ENCODE measurements at places on chromosomes 2 and 18. TPM values are rescaled to one million over a fixed set of nuclear protein-coding genes. Genes with fewer than 3 reads are reported as not detected.
A peak's percentile ranks its signal among the peaks of the same experiment; 100 is the strongest.

- peak overlapping the region; percentile 97 for H3K27ac ChIP-seq
- H3K36me3 ChIP-seq: peaks cover 72% of the 10 kb centered on the region
- no peak overlapping the region for H3K4me3 ChIP-seq
- H3K4me1 ChIP-seq: peaks cover 48% of the 10 kb centered on the region
Measured at GRCh38 chr2:128162266-128162665, 71.3 kb downstream of the UGGT1 start.

Gene IL36G
- not detected for polyA plus RNA-seq

Gene DSEL
- polyA plus RNA-seq: 0.05 TPM

- no peak overlapping the region for H3K27ac ChIP-seq
- no peaks in the 10 kb centered on the region for H3K4me1 ChIP-seq
- no peaks in the 10 kb centered on the region for H3K36me3 ChIP-seq
- no peak overlapping the region for H3K4me3 ChIP-seq
Measured at GRCh38 chr18:38932752-38933151, 1367.2 kb upstream of the CELF4 start.

DNA sequence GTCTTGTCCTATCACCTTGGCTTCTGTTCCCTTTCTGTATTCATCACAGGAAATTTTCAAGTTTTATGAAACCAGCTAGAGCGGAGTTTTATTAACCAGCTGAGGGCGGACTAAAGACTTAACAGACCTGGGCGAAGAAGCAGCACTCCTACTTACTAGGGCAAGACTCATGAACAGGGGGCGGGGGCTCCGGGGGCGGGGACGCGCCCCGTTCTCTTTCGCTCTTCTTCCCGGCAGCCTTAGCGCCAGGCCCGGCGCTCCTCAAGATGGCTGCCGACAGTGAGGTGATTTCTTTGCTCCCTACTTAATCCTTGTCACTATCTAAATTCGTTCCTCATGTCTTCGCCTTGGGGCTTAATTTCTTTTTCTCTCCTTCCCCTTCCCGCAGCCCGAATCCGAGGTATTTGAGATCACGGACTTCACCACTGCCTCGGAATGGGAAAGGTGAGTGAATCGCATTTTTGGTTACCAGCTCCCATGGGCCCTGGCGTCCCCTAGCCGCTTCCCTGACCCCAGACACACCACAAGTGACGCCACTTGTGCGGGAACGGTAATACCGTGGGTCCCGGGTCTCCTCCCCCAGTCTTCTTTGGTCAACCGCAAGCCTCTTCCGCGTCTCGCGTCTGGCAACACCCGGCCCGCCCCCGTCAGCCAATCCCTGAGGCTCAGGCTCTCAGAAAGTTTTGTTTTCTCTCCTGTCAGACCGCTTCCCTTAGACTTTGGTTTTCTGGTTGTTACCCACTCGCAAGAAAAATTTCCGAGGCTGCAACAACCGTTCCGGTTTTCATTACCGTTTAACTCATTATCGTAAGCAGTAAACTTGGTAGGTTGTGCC, at the start of gene RAB3GAP1:
Gene RAB3GAP1, plus strand, starts transcription at position 251 of the 835 bp plus-strand sequence. Its CDS starts 16 bp downstream, at position 267.
- peak within 1 kb of the TSS; percentile 100 for H3K27ac ChIP-seq
- peaks cover 23% of the 10 kb centered on the region for H3K4me1 ChIP-seq
- no peaks in the 10 kb centered on the region for H3K27me3 ChIP-seq
- H3K36me3 ChIP-seq: no peaks in the 10 kb centered on the region

- H3K36me3 ChIP-seq: peaks cover 29% of the 10 kb centered on the region
- no peak overlapping the region for H3K4me3 ChIP-seq
- H3K27ac ChIP-seq: no peak overlapping the region
- no peaks in the 10 kb centered on the region for H3K4me1 ChIP-seq
Measured at GRCh38 chr2:10776231-10776977, 36.2 kb downstream of the PDIA6 start.

Gene C1GALT1C1L
- polyA plus RNA-seq: not detected

Gene CHAC2
- polyA plus RNA-seq: not detected

Gene TCF7L1
- not detected for polyA plus RNA-seq

Gene MAB21L4
- not detected for polyA plus RNA-seq

Gene GPR45
- not detected for polyA plus RNA-seq

DNA sequence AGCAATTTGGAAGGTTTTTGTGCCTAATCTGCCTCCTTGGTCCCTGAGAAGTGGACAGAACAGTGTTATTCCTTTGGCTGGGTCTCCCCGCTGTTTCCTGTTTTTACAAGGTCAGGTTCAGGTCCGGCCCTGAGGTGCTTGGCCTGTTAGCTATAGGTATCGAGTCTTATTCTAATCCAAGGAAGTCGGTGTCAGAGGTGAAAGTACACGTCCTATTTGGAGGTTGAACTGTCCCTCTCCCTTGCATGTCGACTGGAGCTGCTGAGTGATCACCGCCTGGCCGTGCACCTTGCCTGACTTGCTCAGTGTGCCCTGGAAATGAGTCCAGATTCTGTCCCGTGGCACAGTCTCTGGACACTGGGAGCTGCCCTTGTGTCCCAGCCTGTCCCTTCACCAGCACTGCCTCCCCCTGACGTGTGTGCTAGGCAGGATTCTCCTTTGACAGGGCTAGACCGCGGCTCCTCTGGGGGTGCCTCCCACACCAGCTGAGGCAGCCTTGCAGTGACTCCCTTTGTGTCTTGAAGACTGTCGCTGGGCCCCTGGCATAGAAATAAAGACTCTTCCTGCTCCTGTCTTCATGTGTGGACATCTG, 65.7 kb upstream of the RBM44 start:
- DNase-seq: no peak
- H3K4me1 ChIP-seq: no peaks in the 10 kb centered on the region
- H3K4me3 ChIP-seq: no peak overlapping the region
- peak overlapping the region; percentile 33 for H3K27ac ChIP-seq

DNA sequence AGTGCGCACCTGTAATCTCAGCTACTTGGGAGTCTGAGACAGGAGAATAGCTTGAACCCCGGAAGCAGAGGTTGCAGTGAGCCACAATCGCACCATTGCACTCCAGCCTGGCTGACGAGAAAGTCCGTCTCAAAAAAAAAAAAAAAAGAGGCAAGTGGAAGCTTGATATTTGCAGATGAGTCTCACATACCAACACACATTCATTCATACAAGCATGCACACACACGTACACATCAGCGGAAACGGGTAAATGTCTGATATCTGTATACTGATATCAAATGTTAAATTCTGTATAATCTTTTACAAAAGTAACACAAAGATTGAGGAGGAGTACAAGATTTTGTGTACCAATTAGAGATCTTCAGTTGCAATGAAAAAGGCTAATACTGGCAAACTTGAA, 47.8 kb upstream of the SPOPL start:
- DNase-seq: no peak
- no peak overlapping the region for H3K4me3 ChIP-seq
- no peak overlapping the region for H3K27ac ChIP-seq

GRCh38 chr2:25161055-25161781, 7.2 kb downstream of the POMC start:
- peak overlapping the region; percentile 72 for H3K4me3 ChIP-seq
- H3K36me3 ChIP-seq: no peaks in the 10 kb centered on the region
- H3K27ac ChIP-seq: peak overlapping the region; percentile 43
- peaks cover 5% of the 10 kb centered on the region for H3K4me1 ChIP-seq
- peaks cover 2% of the 10 kb centered on the region for H3K27me3 ChIP-seq
- peak; percentile 57 for DNase-seq

DNA sequence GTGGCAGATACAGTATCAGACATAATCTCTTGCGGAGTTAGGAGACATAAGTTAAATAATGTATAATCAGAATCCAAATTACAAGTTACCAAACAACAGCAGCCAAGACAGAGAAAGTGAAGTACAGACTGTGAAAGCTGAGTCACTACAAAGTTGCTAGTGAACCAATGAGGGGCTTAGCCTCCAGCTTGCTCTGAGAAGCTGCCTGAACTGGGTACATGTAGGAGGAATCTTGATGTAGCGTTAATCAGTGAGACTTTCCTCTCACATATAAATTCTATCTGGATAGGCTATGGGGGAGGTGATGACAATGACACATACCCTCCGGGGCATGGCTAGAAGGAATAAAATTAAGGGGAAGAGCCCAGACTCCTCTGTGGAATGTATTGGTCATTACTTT, 1234.3 kb upstream of the DDX18 start:
- no peaks in the 10 kb centered on the region for H3K4me1 ChIP-seq
- no peak overlapping the region for H3K27ac ChIP-seq
- no peak overlapping the region for H3K4me3 ChIP-seq
- no peaks in the 10 kb centered on the region for H3K36me3 ChIP-seq
- no peaks in the 10 kb centered on the region for H3K27me3 ChIP-seq

Gene CFC1
- not detected for polyA plus RNA-seq

Gene FEV
- not detected for polyA plus RNA-seq

DNA sequence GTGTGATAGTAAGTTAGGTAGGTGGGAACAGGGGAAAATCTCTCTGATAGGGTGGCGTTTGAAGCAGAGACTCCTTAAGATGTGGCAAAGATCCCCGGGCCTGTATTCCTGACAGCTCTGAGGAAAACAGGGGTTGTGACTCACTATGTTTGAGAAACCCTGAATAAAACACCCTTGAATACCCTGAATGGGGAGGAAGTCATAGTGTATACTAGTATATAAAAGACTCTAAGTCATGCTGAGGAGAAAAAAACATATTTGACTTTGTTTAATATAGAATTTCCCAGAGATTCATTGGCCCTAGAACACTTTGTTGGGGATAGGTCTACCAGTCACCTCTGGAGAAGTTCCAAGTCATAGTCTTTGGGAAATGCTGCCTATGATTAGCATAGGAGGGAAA, 590.9 kb downstream of the IRS1 start:
- no peaks in the 10 kb centered on the region for H3K36me3 ChIP-seq
- H3K4me3 ChIP-seq: no peak overlapping the region
- H3K27ac ChIP-seq: no peak overlapping the region
- no peaks in the 10 kb centered on the region for H3K27me3 ChIP-seq
- DNase-seq: no peak
- no peaks in the 10 kb centered on the region for H3K4me1 ChIP-seq

DNA sequence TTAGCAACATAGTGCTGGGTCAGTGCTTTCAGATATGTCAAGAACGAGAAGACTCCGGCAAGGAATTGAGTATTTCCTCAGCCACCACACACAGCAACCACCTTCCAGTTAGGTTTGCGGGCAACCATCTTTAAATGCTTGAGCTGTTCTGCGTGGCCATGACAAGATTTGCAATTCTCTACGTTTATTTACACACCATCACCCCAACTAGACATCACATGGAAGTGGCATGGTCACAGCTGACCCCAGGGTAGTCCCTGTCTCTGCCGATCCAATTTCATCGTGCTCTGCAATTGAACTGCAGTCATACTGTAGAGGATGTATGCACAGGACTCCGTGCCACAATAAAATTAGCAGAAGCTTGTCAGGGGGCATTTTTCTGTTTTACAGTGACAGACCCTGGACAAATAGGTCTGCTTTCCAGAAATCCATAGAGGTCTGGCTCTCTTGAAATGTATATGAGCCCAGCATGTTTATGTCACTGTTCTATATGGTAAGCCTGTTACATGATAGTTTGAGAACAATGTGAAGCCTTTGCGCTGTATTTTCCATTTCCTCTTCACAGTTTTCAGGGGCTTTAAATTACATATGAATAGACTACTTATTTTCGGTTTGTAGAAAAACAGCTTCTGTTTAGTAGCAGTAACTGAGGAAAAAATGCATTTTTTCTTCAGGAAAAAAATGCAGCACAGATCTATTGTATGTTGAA, 605.2 kb downstream of the NR4A2 start:
- DNase-seq: no peak
- peaks cover 6% of the 10 kb centered on the region for H3K27me3 ChIP-seq
- no peak overlapping the region for H3K4me3 ChIP-seq
- H3K27ac ChIP-seq: no peak overlapping the region
- H3K4me1 ChIP-seq: no peaks in the 10 kb centered on the region

Gene ALPG
- not detected for polyA plus RNA-seq

Gene COL4A4
- polyA plus RNA-seq: 0.01 TPM

DNA sequence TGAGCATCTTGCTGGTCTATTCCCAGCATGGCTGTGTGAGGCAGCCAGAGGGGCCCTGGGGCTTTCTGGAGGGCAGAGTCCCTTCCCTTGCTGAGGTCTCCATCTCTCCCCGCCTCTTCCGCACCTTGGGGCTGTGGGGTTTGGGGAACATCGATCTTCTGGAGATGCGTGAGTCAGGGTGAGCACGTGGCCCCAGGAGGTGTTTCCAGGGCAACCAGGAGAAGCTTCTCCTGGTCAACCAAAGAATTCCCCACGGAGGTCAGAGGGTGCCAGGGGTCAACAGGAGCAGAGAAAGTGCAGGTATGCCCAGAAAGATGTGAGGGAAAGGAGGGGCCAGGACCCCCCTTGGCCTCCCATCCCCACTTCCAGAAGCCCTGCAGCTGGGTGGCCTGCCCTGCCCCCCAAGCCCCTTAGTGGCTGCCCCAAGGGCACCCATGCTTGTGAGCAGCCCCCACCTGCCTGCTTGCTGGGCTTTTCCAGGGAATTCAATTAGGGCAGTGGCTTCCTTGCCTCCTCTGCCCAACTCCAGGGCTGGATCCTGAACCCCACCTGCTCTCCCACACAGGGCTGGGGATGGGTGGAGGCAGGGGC, 2.8 kb upstream of the PROM2 start:
- H3K4me3 ChIP-seq: no peak overlapping the region
- no peaks in the 10 kb centered on the region for H3K27me3 ChIP-seq
- DNase-seq: no peak
- H3K4me1 ChIP-seq: no peaks in the 10 kb centered on the region

Measured in CD14-positive monocyte (primary cell).